ENCODE measurements at places on chromosomes 6 and 20. TPM values are rescaled to one million over a fixed set of nuclear protein-coding genes. Genes with fewer than 3 reads are reported as not detected.

DNA sequence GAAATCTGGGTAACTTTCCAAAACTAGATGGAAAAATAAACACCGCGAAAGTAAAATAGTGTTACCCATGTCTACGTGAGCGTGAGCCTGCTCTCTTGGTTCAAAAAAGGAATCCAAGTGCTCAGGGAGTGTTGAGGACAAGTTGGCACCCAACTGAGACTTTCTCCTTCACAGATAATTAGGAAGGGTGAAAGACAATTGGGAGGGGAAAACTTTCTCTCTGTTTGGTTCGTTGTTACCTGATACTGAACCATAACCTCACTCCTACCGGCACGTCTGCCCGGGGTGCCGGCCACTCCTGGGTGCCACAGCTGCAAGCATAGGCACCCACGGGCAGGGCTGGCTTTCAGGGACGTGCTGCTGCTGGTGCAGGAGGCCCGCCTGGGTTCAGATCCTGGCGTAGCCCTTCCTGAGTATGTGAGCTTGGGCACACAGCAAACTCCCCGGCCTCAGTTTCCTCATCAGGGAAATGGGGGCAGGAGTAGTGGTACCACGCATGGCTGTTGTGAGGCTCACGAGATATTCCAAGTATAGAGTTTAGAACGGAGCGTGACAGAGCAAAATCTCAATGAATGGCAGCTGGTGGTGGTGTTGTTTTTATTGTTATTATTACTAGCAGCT is 38.2 kb upstream of the PMEPA1 start:
- peaks cover 6% of the 10 kb centered on the region for H3K4me1 ChIP-seq
- H3K4me3 ChIP-seq: no peak overlapping the region
- peak; percentile 1 for DNase-seq
- H3K27ac ChIP-seq: no peak overlapping the region

- H3K4me1 ChIP-seq: peaks cover 19% of the 10 kb centered on the region
- H3K36me3 ChIP-seq: 0 out of 2 replicates have a peak, but pooled peaks cover 1% of the 10 kb centered on the region
- H3K27ac ChIP-seq: no peak overlapping the region
- H3K4me3 ChIP-seq: no peak overlapping the region
- DNase-seq: no peak
Observed at GRCh38 chr6:16711546-16712254, 49.6 kb downstream of the ATXN1 start.

GRCh38 chr6:124888581-124889371 is 73.5 kb upstream of the RNF217 start:
- peak; percentile 3 for DNase-seq
- no peak overlapping the region for H3K27ac ChIP-seq
- H3K4me1 ChIP-seq: peaks cover 2% of the 10 kb centered on the region
- no peaks in the 10 kb centered on the region for H3K27me3 ChIP-seq
- H3K4me3 ChIP-seq: peak overlapping the region; percentile 11

DNA sequence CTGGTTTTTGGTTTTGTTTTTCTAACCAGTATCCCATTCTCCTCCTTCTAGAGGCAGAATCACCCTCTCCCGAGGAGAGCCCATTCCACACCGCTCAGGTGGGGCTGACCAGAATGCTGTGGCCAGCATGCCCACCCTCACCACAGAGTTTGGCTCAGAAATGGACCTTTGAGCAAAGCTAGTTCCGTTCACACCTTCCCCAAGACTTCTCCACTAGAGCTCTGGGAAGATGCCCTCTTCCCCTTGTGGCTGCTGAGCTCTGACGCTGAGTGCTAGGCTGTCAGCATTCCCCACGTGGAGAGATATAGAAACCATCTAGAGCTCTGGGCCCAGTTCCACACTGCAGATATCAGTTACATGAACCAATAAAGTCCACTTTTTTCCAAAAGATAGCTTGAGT is 7.9 kb downstream of the GPLD1 start:
- no peaks in the 10 kb centered on the region for H3K36me3 ChIP-seq
- H3K4me1 ChIP-seq: no peaks in the 10 kb centered on the region
- no peaks in the 10 kb centered on the region for H3K27me3 ChIP-seq

QRSL1 gene
- 10.6 TPM for total RNA-seq
